ENCODE measurements at places on chromosomes 5 and 9.
A peak's percentile ranks its signal among the peaks of the same experiment; 100 is the strongest.

GRCh38 chr5:43646992-43647391, 44.0 kb downstream of the NNT start:
- no peak for DNase-seq

DNA sequence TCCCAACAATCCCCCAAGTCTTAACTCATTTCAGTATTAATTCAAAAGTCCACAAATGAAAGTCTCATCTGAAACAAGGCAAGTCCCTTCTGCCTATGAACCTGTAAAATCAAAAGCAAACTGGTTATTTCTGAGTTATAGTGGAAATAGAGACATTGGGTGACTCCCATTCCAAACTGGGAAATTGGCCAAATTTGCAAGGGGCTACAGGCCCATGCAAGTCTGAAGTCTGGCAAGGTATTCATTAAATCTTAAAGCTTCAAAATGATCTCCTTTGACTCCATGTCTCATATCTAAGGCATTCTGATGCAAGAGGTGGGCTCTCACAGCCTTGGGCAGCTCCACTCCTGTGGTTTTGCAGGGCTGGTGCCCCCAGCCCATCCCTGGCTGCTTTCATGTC, 167.9 kb downstream of the HTR1A start:
- DNase-seq, result no peak

GRCh38 chr9:107492381-107492970, 2.9 kb upstream of the KLF4 start:
- DNase-seq, result no peak

DNA sequence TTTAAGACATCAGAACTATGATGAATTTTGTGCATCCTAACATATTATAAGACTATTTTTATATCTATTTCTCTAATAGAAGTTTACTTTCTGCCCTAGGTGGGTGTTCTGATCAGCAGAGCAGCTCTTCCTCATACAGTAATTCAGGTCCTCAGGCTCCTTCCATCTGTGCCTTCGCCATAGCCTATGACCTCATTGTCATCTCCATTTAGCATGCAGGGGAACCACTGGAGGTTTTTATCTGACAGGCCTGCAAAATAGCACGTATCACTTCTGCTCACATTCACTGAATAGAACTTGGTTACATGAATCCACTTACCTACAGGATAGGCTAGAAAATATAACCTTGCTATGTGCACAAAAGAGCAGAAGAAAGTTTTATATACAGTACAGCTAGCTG, 159.4 kb upstream of the CCNH start:
- no peak for DNase-seq

DNA sequence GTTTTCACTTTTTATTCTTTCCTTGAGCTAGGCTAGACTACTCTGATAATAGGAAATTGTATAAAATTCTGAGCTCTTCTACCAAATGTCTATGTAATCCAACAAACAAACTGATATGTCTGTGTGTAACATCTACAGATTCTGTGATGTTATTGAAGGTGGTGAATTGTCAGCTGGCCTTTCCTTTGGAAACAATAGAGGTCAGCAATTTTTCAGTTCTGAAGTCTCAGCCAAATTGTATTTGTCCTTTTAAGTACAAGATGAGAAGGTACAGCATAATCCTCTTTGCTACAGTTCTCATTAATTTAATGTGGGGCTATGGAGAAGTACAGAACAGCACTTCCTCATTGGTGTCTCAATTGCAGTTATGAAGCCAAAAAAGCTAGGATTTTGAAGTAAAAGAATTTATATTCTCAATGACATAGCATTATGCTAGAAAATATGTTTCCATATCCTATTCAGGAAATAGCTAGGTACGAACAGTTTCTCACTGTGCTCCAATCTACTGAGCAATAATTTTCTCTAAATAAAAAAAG, 198.0 kb downstream of the HINT1 start:
- DNase-seq, result no peak

- no peak for DNase-seq
Observed at GRCh38 chr5:119367502-119368237, 11.9 kb downstream of the TNFAIP8 start.

- no peak for DNase-seq
Observed at GRCh38 chr9:37719526-37719925, 34.1 kb upstream of the TRMT10B start.

GRCh38 chr5:137646761-137647160, 89.1 kb downstream of the KLHL3 start:
- DNase-seq, result no peak

GRCh38 chr5:147336876-147337275, 102.0 kb downstream of the STK32A start:
- DNase-seq, result no peak

DNA sequence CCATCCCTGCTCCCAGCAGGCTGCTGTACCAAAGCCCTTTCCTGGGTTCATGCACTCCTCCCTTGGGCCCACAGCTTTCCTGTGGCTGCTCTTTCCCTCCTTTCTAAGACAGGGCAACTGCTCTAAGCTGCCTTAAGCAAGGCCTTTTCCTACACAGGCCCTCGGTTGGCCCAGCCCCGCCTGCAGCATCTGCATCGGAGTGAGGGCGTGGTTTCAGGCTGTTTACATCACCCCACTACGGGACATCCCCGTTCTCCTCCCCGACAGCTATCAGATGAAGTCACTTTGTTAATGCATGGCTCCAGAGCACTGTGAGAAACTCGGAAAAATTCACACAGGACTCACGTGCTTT, 3.4 kb downstream of the DPH7 start:
- DNase-seq, result no peak

- DNase-seq, result peak; percentile 65
Observed at GRCh38 chr9:14205463-14205862, 108.5 kb downstream of the NFIB start.

DNA sequence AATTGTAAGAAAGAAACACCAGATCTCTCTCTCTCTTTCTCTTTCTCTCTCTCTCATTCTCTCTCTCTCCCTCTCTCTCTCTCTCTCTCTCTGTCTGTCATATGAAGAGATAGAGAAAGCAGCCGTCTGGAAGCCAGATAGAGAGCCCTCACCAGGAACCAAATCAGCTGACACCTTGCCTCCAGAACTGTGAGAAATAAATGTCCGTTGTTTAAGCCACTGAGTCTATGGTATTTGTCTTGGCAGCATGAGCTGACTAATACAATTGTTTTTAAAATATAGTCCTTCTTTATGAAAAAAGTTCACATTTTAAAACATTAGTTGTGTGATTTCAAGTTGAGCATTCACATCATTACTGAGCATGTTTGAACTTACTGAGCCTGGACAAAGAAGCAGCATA, 275.6 kb downstream of the CETN3 start:
- no peak for DNase-seq

GRCh38 chr9:124452326-124452725, 2.1 kb downstream of the ADGRD2 start:
- DNase-seq, result no peak

DNA sequence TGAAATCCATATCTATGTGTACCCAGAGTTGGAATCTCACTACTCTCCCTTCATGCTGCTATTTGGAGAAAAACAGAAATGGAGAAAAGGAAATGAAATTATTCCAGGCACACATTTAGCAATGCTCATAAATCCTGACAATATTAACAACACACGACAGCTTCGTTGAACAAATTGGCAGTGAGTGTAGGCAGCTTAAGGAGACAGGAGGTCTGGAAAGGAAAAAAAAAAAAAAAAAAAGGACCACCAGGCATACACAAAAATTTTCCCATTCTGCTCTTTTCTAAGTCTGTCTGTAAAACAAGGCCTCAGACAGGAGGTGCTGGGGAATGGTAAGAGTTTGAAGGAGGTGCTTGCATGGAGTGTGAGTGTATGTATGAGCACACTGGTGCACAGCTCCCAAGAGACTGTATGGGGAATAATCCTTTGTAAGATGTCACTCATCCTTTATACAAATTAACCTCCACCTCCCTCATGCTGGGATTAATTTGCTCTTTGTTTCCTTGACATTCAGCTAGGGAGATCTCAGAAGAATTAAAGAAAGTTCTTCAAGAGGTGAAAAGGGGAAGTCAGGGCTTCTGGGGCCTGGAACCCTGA, 78.9 kb downstream of the ASTN2 start:
- no peak for DNase-seq

Measured in brain microvascular endothelial cell (primary cell).